ENCODE measurements at places on chromosomes 3 and 15. TPM values are rescaled to one million over a fixed set of nuclear protein-coding genes. Genes with fewer than 3 reads are reported as not detected.

NFKBIZ gene
- 18.8 TPM for total RNA-seq

ANKUB1 gene
- total RNA-seq, result not detected

GRIP2 gene
- not detected for total RNA-seq

CPN2 gene
- not detected for total RNA-seq

PLA2G4E gene
- not detected for total RNA-seq

GPR149 gene
- not detected for total RNA-seq

SPESP1 gene
- 4.4 TPM for total RNA-seq

CHRD gene
- total RNA-seq, result 0.52 TPM

ARNT2 gene
- total RNA-seq, result 4.8 TPM

FOXL2NB gene
- 0.78 TPM for total RNA-seq

SLC24A5 gene
- total RNA-seq, result not detected

PLSCR2 gene
- total RNA-seq, result not detected

CCR8 gene
- total RNA-seq, result not detected

OR5K2 gene
- total RNA-seq, result not detected

MGA gene
- 12.7 TPM for total RNA-seq

SEMA3B gene
- 3.1 TPM for total RNA-seq

TRPM1 gene
- not detected for total RNA-seq

GRAMD2A gene
- not detected for total RNA-seq

FAM107A gene
- 0.32 TPM for total RNA-seq

MGLL gene
- total RNA-seq, result 8.5 TPM

FBN1 gene
- 283 TPM for total RNA-seq

DUOX1 gene
- not detected for total RNA-seq

MST1R gene
- total RNA-seq, result 3.1 TPM

SPATA12 gene
- not detected for total RNA-seq

CIDEC gene
- total RNA-seq, result not detected

A4GNT gene
- total RNA-seq, result not detected

FSTL1 gene
- 376 TPM for total RNA-seq

ACTRT3 gene
- total RNA-seq, result 3.9 TPM

STAB1 gene
- total RNA-seq, result 0.80 TPM

CEP152 gene
- 5.0 TPM for total RNA-seq

UBAP1L gene
- total RNA-seq, result 2.5 TPM

TMCO5A gene
- not detected for total RNA-seq

LSMEM2 gene
- not detected for total RNA-seq

LSAMP gene
- total RNA-seq, result 1.6 TPM

EPHA3 gene
- 0.78 TPM for total RNA-seq

NT5DC2 gene
- 290 TPM for total RNA-seq

PRKCD gene
- total RNA-seq, result 4.2 TPM

FSIP1 gene
- 0.16 TPM for total RNA-seq

NANOGP8 gene
- not detected for total RNA-seq
